Daoy (cell line): ENCODE measurements at places on chromosomes 4 and X.

DNA sequence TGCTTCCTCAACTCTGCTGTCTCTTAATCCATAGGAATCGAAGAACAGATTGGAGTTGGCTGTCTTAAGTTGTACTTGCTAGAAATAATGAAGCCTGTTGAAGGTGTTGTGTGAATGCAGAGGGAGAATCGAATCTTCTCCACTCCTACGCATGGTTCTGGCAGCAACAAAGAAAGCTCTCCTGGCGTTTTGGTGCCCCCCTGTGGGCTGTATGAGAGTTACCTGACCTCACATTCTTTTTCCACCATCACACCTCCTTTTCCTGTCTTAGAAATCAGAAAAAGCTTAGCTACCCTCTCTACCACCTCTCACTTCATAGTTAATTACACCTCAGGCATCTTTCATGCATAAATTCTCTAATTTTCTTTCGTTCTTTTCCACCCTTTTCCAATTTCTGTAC lies 16.3 kb downstream of the KLF8 start:
- DNase-seq = peak; percentile 38

DNA sequence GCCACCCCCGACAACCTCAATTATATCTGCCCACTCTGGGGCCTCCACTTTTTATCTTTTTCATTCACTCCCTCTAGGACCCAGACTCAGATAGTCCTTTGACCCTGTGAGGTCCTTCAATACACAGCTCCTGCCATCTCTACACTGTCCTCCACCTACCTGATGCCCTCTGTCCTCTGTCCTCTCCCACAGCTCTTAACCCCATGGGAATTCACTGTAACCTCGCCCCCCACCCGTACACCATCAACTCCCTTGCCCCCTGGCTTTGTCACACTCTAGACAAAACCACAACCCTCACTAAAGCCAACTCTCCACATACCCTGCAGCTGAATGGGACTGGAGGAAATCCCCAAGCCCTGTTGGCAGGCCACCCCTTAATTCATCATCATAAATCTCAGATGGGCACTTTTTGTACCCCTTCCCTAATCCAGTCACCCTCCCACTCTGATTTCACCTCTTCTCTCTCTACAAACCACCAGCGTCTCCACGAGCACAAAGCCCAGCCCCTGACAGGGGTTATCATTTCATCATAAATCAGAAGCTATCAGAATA lies 52.3 kb upstream of the ENPP6 start:
- DNase-seq = no peak

GRCh38 chrX:85922821-85923220 lies 124.5 kb downstream of the CHM start:
- DNase-seq = peak; percentile 1

DNA sequence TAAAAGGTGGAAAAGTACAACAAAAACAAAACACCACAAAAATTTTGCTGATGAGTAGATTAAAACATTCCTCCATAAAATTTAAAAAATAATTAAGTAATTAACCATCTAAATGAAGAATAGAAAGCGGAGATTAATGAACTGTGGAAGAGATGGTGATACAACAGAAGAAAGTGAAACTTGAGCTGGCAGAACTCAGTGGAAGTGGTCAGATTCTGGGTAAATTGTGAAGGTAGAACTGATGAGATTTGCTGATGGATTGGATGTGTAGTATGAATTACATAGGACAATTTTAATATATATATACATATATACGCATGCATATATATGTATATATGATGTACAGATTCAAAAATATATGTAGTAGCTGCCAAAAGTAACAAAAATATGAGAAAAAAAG lies 73.9 kb downstream of the AMOT start:
- DNase-seq = no peak

DNA sequence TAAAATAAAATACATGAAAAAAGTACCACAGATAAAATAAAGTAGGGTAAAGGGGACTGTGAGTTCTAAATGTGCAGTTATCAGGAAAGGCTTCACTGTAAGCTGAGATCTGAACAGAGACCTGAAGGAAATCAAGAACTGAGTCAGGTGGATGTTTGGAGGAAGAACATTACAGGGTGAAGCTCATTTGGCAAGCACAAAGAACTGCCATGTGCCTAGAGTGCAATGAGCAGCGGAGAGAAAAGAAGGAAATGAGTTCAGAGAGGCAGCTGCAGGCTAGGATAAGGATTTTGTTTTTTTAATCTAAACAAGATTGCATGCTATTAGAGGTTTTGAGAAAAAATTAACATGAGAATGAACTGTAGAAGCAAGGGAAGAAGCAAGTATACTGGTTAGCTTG lies 373.1 kb downstream of the STPG2 start:
- DNase-seq = no peak

DNA sequence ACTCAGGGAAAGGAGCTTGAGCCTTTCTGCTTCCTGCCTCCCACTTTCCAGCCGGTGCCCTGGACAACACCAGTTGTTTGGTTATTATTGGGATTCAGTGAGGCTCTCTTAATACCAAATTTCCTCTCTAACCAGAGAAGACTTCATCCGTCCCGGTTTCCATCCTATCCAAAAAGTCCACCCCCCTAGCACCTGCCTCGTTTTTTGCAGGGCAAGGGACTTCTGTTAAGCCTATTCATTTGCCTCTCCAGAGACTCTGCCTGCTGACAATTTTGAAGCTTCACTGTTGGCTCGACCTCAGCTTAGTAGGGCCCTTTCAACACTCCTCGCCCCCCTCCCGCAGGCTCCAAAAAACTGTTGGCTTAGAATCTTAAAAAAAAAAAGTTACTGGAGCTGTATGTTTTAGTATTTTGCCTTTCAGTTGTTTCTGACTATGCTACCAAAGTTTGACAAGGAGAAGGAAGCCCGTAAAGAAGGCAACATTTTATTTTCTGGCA lies 779 bp upstream of the PRSS12 start:
- DNase-seq = no peak

DNA sequence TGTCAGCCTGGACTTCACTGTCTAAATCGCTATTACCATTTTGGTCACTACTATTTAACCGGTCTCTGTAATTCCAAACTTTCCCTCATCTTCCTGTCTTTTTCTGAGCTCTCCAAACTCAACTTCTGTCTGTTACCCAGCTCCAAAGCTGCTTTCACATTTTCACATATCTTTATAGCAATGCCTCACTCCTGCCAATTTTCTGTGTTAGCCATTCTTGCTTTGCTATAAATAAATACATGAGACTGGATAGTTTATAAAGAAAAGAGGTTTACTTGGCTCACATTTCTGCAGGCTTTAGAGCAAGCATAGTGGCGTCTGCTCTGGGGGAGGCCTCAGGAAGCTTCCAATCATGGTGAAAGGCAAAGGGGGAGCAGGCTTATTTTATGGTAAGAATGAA lies 368.3 kb upstream of the GNPDA2 start:
- no peak for DNase-seq

GRCh38 chr4:163157157-163157556 lies 9.5 kb downstream of the NAF1 start:
- no peak for DNase-seq

- DNase-seq = no peak
Observed at GRCh38 chr4:8708401-8709021, 115.9 kb downstream of the CPZ start.

DNA sequence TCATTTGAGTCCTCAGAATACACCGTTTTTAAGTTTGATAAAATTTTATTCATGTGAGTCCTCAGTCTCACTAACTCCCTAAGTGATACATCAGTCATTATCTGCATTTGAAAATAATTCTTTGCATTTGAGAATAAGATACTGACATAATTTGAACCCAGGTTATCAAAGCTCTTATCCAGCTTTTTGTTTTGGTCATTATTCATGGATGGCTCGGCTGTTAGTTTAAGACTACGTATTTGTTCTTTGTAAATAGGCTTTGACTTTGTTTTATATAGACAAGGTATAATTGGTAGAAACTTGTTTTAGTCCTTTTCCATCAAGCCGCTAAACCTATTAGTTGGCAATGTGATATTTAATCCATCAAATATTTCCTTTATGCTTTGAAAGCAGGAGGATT lies 7.9 kb downstream of the SPRY1 start:
- DNase-seq = no peak

GRCh38 chrX:54495814-54496516 lies at the start of gene FGD1:
FGD1 (minus strand) TSS chrX:54496234; CDS start chrX:54495432, 802 bp downstream.
- DNase-seq = peak; percentile 61

DNA sequence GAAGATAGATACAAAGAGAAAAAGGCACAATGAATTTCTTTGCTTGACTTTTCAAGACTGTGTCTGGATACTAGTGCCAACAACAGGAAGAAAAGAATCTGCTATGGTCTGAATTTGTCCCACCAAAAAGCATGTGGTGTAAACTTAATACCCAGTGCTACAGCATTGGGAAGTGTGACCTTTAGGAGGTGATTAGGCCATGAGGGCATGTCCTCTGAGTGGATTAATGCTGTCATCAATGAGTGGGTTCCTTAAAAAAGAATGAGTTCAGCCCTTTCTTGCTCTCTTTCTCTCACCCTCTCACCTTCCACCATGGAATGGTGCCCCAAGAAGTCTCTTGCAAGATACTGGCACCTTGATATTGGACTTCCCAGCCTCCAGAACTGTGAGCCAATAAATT lies 155.7 kb upstream of the GPRIN3 start:
- no peak for DNase-seq
